NCI-H446 treated with DMSO at 0.1 percent for 48 hours (cell line): ENCODE measurements at places on chromosomes 7 and 10.

DNA sequence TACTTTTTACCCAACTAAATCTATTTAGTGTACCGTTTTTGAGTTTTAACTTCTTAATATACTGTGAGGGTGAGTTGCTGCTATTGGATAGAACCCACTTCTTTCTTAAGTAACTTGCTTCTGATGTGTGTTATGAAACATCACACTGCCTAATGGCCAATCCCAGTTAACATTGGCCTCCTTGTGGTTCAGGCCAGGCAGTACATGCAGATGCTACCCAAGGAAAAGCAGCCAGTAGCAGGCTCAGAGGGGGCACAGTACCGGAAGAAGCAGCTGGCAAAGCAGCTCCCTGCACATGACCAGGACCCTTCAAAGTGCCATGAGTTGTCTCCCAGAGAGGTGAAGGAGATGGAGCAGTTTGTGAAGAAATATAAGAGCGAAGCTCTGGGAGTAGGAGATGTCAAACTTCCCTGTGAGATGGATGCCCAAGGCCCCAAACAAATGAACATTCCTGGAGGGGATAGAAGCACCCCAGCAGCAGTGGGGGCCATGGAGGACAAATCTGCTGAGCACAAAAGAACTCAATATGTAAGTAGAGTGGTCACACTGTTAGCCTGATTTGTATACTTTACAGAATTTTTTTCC, 39.7 kb downstream of the TES start:
- no peak for DNase-seq

DNA sequence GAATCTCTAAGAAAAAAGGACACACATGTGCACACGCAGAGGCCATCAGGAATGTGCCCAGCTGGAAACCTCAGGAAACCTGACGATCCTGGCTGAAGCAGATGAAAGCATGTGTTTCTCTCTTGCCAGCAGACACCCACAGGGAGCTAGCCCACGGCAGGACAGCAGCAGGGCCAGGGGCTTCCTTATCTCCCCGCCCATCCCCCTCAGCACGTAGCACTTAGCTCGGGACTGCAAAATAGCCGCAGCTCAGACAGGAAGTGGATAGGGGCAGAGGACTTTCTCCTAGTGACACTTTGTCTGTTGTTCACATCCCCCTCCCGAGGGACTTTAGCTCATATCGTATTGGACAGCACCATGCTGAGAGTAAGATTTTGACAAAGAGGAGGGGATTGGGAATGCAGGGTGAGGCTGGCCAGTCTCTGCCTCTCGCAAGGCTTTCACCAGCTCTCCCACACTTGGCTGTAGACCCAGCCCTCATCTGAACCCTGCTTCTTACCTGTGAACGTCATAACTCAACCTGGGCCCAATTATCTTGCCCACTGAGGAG, 63.8 kb downstream of the MKI67 start:
- DNase-seq, result no peak

DNA sequence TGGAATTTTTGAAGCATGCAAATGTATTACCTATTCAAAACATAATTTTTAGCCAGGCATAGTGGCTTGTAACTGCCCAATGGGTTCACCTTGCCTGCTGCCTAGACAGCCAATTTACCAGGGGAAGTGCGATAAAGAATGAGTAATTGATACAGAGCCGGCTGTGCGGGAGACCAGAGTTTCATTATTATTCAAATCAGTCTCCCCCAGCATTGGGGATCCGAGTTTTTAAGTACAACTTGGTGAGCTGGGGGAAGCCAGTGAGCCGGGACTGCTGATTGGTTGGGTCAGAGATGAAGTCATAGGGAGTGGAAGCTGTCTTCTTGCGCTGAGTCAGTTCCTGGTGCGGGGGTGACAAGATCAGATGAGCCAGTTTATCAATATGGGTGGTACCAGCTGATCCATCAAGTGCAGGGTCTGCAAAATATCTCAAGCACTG, 29.1 kb upstream of the NRBF2 start:
- no peak for DNase-seq

GRCh38 chr7:100152404-100152803, 3.7 kb downstream of the LAMTOR4 start:
- no peak for DNase-seq

DNA sequence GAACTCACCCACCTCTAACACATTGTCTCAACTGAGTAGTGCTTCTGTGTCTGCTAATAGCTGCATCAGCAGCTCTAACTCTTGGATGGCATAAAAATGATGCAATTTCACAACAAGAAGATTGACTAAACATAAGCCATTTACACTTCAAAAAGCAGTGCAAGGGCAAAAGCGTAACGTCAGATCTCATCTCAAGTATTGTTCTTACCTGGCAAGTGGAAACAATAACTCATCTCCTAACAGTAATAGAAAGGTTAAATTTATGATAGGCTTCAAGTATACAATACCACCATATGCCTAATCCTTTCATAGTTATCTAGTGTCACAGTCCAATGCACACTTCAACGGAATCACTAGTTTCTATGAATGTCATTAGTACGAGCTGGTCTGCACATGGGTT, 14.8 kb downstream of the TPK1 start:
- DNase-seq, result no peak
